ENCODE measurements at places on chromosomes 4 and X. TPM values are rescaled to one million over a fixed set of nuclear protein-coding genes. Genes with fewer than 3 reads are reported as not detected.

The NXF2B gene
- not detected for total RNA-seq

The ZDHHC9 gene
- total RNA-seq: 12.8 TPM

The KIT gene
- 0.23 TPM for total RNA-seq

DNA sequence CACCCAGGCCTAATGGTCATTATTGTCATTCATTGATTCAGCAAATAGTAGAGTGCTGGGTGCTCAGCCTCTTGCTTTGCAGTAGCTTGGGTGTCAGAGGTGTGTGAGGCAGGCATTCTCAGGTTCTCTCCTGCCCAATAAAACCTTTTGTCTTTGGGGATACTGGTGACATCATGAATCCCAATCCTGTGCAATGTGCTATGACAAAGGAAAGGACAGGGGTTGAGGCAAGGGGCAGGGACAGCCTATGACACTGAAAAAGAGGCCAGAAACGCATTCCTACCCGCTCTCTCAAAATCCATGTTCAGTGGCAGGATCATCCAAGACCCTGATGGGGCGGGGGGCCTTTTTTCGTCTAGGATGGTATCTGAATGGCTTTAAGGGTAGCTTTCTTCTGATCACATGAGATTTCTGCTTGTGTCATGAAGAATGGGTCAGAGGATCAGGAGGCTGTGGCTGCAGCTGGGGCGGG lies 1.5 kb upstream of the FAM193A start:
- peak overlapping the region; percentile 94 for H3K4me3 ChIP-seq
- H3K36me3 ChIP-seq: peaks cover 2% of the 10 kb centered on the region
- DNase-seq: no peak

DNA sequence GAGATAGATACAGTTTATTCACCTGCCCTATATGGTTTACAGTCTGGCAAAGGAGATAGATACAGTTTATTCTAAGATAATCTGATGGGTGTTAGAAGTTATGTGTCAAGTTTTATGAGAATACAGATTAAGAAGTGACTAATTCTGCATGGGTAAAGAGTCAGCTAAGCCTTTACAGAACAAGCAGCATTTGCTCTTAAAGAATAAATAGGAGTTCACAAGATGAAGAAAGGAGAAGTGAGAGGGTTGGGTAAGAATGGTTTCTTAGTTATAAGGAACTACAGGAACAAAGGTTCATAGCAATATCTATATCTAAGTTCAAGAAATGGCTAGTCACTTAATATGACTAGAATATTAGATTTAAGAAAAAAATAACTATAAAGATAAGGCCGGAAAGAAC lies 47.6 kb downstream of the THOC2 start:
- no peak overlapping the region for H3K27ac ChIP-seq
- peaks cover 28% of the 10 kb centered on the region for H3K36me3 ChIP-seq
- no peak overlapping the region for H3K4me3 ChIP-seq
- H3K27me3 ChIP-seq: no peaks in the 10 kb centered on the region
- DNase-seq: no peak
- peaks cover 2% of the 10 kb centered on the region for H3K4me1 ChIP-seq

DNA sequence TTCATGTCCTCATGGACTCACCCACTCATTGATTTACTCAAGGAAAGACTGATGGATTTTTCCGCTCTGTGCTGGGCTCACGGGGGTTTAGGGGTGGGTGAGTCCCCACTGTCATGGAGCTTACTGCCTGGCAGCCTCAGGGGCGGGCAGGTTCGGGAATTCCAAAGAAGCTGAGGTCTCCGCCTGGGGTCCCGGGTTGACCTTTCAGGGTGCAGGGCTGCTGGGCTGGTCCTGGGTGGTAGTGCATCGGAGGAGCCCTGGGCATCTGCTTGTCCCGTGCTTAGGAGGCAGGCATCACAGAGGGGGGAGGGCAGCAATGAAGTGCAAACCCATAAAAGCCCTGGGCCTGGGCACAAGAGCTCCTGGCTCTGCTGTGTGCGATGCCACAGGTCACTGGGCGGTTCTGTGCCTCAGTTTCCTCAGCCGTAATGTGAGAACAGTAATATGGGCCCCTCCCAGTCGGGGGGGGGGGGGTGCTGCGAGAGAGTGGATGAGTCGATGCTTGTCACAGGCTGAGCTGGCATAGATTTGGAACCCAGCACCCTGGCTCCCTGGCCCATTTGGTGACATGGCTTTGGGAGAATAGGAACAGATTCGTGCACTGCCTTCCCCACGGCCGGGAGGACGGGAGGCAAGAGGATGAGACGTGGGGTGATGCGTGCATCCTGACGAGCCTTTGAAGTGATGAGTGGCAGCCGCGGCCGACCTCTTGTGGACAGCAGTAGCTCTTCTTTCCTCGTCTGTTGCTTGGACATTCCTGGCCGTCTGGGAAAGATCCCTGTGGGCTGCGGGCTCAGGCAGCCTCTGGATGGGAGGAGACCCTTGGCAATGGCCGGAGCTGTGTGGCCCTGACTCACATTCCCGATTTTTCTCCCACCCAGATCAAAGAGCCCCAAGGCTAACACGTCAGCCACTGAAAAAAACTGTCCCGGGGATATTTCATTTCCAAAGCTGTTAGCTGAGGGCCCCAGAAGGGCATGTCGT lies 42.0 kb downstream of the PSAPL1 start:
- no peak for DNase-seq
- no peak overlapping the region for H3K4me3 ChIP-seq
- H3K4me1 ChIP-seq: no peaks in the 10 kb centered on the region
- H3K27ac ChIP-seq: no peak overlapping the region
- no peaks in the 10 kb centered on the region for H3K27me3 ChIP-seq

All from activated naive CD8-positive, alpha-beta T cell treated with anti-CD3 and anti-CD28 coated beads for 36 hours (primary cell).